Neural crest cell (in vitro differentiated cells): ENCODE measurements at places on chromosomes 16 and 17.
A peak's percentile ranks its signal among the peaks of the same experiment; 100 is the strongest.

DNA sequence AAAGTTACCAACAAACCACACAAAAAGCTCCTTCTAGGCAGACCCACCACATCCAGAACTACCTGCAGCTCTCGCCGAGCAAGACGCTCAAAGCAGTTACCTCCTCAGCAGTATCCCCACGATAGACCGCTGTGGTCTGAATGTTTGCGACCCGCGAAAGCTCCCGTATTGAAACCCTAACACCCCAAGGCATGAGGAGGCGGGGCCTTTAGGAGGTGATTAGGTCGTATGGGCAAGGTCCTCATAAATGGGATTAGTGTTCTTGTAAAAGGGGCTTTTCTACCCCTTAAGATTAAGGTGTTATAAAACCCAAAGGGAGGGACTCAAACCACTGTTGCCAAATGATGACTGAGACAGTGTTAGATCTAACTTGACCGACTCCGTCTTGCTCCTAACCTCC, 19.0 kb upstream of the RPH3AL start:
- H3K27ac ChIP-seq = no peak overlapping the region
- peaks cover 5% of the 10 kb centered on the region for H3K36me3 ChIP-seq

- H3K4me3 ChIP-seq = no peak overlapping the region
- no peak overlapping the region for H3K27ac ChIP-seq
- no peak for DNase-seq
Measured at GRCh38 chr17:51238255-51238887, 21.5 kb downstream of the MBTD1 start.

DNA sequence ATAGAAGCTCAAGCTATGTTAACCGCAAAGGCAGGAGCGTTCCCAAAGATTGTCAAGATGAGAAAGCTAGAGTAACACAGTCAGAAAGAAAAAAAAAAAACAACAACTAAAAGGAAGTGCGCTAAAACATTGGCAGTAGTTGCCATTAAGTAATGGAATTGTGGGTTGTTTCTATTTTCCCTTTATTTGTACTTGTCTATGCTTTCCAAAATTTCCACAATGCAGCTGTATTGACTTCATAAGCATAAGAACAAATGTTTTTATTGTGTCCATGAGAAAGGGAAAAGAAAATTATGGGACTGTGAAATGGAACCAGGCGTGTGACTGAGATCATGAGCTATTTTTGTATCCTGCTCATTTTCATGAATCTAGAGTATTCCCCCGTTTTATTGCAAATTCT, 153.4 kb downstream of the TMEM114 start:
- no peaks in the 10 kb centered on the region for H3K4me1 ChIP-seq
- H3K36me3 ChIP-seq = no peaks in the 10 kb centered on the region
- H3K27me3 ChIP-seq = peaks cover 59% of the 10 kb centered on the region
- no peak for DNase-seq

GRCh38 chr16:86240716-86241363, 269.5 kb upstream of the FOXF1 start:
- no peak for DNase-seq
- no peak overlapping the region for H3K27ac ChIP-seq
- no peak overlapping the region for H3K4me3 ChIP-seq
- peaks cover 55% of the 10 kb centered on the region for H3K27me3 ChIP-seq
- peaks cover 4% of the 10 kb centered on the region for H3K4me1 ChIP-seq

- DNase-seq = peak; percentile 66
- no peak overlapping the region for H3K27ac ChIP-seq
- H3K4me1 ChIP-seq = peaks cover 17% of the 10 kb centered on the region
- H3K36me3 ChIP-seq = no peaks in the 10 kb centered on the region
- H3K4me3 ChIP-seq = peak overlapping the region; percentile 23
Measured at GRCh38 chr17:42179911-42180410, 981 bp downstream of the KCNH4 start.

DNA sequence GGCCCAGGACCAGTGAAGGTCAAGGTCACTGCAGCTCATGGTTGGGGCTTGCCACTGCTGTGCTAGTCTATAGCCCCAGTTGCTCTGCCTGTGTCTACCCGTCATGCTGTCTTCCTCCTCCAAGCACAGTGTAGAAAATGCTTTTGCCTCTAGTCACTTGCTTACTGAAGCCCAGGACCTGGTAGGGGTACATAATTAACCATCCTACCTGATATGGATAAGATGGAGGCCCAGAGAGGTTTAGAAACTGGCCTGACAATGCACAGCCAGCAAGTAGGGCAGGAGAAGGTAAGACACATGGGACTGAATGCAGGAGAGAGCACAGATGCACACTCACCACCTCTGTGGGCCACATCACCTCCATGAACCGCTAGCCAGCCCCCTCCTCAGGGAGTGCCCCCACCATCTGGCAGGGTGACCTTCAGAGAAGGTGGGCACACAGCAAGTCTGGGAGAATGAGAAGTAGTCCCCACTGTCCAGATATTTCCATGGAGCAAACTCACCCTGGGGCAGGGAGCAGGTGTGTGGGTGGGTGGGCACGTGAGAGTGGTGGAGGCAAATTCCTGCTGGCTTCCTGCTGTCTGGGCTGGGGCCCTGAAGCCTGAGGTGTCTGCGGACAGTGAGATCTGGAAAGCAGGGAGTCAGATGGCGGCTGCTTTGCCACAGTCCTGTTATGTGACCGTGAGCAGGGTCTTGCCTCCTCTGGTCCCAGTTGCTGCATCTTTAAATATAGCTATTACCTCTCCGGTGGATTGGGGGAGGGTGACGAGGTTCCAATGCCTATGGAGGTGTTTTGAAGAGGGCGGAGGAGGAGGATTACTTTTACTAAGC, 1.0 kb downstream of the CX3CL1 start:
- H3K27ac ChIP-seq = no peak overlapping the region
- H3K36me3 ChIP-seq = no peaks in the 10 kb centered on the region
- peak overlapping the region; percentile 87 for H3K4me3 ChIP-seq
- peaks cover 45% of the 10 kb centered on the region for H3K4me1 ChIP-seq

DNA sequence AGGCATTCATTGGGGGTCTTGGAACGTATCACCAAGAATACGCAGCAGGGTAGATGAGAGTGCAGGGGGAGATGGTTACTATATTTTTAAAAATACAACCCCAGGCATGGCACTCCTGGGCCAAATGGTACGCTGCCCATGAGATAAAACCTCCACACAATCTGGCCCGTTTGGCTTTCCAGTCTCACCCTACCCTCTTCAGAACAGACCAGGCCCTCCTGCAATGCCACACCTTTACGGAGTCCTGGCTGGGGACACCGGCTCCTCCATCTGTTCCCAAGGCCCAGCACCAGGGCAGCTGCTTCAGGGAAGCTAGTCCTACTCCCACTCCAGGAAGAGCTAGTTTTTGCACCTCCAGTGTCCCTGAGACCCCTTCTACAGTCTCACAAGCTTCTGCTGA, 24.4 kb downstream of the SNN start:
- peaks cover 15% of the 10 kb centered on the region for H3K36me3 ChIP-seq
- H3K27ac ChIP-seq = no peak overlapping the region
- DNase-seq = no peak

GRCh38 chr17:7107012-7107754, 7.4 kb downstream of the ASGR2 start:
- no peak overlapping the region for H3K4me3 ChIP-seq
- H3K27ac ChIP-seq = peak overlapping the region; percentile 59
- peaks cover 9% of the 10 kb centered on the region for H3K4me1 ChIP-seq
- DNase-seq = no peak
- H3K36me3 ChIP-seq = no peaks in the 10 kb centered on the region
- peaks cover 5% of the 10 kb centered on the region for H3K27me3 ChIP-seq

- no peaks in the 10 kb centered on the region for H3K36me3 ChIP-seq
- H3K27ac ChIP-seq = no peak overlapping the region
- no peak for DNase-seq
- H3K4me1 ChIP-seq = no peaks in the 10 kb centered on the region
- H3K4me3 ChIP-seq = no peak overlapping the region
Measured at GRCh38 chr16:760065-760464, 469 bp upstream of the MSLN start.

DNA sequence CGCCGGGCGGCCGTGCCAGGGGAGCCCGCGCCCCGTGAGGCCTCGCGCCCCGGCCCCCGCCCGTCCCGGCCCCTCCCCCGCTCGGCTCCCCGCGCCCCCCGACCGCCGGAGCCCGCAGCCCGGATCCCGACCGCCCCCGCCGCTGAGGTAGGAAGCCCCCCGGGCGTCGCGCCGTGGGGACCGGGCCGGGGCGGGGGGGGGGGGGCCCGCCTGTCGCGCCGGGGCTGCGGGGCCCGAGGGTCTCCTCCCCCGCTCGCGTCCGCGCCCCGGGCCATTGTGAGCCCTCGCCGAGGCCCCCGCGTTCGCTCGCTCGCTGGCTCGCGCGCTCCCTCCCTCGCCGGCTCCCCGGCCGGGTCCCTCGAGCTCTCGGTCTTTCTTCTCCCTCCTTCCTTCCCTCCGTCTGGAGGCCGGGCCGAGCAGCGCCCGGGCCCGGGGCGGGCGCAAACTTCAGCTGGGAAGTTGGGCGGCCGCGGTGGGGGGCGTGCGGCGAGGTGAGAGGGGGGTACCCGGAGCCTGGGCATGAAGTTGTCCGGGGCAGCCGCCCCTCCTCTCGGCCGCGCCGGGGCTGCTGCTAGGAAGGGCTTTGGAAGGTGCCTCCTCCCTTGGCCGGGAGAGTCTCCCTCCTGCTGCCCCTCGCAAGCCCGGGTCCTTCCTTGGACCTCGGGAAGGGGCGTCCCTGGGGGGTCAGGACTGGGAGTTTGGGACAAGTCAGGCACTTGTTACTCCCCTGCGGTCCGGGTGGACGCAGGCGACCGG, 419 bp downstream of the GLIS2 start:
- H3K27ac ChIP-seq = no peak overlapping the region
- peak overlapping the region; percentile 76 for H3K4me3 ChIP-seq
- H3K27me3 ChIP-seq = peaks cover 11% of the 10 kb centered on the region
- no peaks in the 10 kb centered on the region for H3K36me3 ChIP-seq

DNA sequence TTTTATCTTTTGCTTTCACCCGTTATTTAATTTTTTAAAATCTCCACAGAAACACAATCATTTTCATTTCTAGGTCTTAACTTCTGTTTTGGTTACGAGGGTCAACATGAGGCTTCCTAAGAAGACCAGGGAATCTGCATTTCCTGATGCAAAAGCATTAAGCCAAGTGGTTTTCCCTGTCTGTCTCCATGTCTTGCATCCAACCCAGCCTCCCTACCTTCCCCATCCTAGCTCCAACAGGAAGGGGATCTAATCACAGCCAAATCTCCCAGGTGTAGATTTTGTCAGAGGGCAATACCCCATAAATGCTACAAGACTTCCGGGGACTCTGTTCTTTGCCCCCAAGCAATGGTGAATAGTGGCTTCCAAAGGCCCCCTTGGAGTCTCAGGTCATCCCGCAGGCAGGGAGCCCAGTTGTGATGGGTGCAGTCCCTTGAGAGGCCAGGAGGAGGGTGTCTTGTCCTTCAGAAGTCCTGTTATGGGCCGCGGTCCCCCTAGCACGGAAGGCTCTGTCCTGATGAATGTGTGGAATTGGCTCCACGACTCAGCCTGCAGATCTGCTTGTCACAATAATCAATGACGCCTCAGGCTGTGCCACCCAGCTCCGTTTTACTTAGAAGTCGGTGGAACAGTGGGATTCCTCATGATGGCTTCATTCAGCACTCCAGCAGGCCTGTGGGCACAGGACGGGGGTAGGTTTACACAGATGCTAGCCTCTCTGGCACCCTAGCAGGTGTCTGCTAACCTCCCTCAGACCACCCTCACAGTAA, 141.1 kb downstream of the RGS9 start:
- H3K4me1 ChIP-seq = peaks cover 15% of the 10 kb centered on the region
- no peak overlapping the region for H3K27ac ChIP-seq
- H3K4me3 ChIP-seq = no peak overlapping the region
- no peaks in the 10 kb centered on the region for H3K36me3 ChIP-seq
- H3K27me3 ChIP-seq = no peaks in the 10 kb centered on the region

- H3K27me3 ChIP-seq = peaks cover 41% of the 10 kb centered on the region
- no peak for DNase-seq
- no peak overlapping the region for H3K4me3 ChIP-seq
Measured at GRCh38 chr16:85018529-85019236, 7.3 kb upstream of the ZDHHC7 start.

DNA sequence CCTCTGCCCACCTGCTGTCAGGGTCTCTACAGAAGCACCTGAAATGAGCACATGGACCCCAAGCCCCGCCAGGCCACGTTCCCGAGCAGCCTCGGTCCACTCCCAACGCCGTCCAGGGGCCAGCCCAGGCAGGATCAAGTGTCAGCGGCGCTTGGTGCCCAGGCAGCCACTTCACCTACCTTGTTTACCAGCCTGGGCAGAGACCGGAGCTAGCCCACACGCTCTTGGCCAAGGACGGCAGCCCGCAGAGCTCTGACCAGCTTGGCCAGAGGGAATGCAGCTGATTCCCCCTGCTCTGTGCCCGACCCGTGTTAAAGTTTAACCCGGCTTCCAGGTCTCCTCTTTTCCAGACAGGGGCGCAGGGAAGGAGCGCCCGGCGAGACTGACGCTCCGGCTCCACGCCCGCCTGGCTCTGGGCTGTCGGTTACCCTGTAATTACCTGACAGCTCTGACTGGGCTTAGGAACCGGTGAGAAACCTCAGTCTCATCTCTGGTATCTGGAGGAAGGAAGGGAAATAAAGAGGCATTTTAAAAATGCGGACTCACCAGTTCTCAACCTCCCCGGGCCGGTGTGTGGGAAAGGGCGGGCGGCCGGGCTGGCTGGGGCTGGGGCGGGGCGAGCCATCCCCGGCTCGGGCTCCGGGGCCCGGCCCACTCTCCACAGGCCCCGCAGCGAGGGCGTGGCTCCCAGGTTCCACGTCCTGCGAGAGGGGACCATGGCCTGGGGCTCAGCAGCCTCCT, 4.6 kb downstream of the KIFC3 start:
- no peak for DNase-seq
- H3K36me3 ChIP-seq = no peaks in the 10 kb centered on the region
- peaks cover 33% of the 10 kb centered on the region for H3K4me1 ChIP-seq
- no peaks in the 10 kb centered on the region for H3K27me3 ChIP-seq

- peak overlapping the region; percentile 94 for H3K4me3 ChIP-seq
- peaks cover 21% of the 10 kb centered on the region for H3K4me1 ChIP-seq
- peaks cover 3% of the 10 kb centered on the region for H3K36me3 ChIP-seq
- H3K27ac ChIP-seq = no peak overlapping the region
Measured at GRCh38 chr16:71722801-71723536, 1.5 kb downstream of the PHLPP2 start.

- peaks cover 14% of the 10 kb centered on the region for H3K4me1 ChIP-seq
- H3K4me3 ChIP-seq = no peak overlapping the region
- H3K27ac ChIP-seq = no peak overlapping the region
- no peak for DNase-seq
- no peaks in the 10 kb centered on the region for H3K27me3 ChIP-seq
- H3K36me3 ChIP-seq = peaks cover 2% of the 10 kb centered on the region
Measured at GRCh38 chr17:69090365-69090764, 29.6 kb upstream of the ABCA9 start.

GRCh38 chr16:87966685-87967185, 15.5 kb downstream of the BANP start:
- no peak overlapping the region for H3K27ac ChIP-seq
- H3K36me3 ChIP-seq = peaks cover 12% of the 10 kb centered on the region
- no peak overlapping the region for H3K4me3 ChIP-seq

DNA sequence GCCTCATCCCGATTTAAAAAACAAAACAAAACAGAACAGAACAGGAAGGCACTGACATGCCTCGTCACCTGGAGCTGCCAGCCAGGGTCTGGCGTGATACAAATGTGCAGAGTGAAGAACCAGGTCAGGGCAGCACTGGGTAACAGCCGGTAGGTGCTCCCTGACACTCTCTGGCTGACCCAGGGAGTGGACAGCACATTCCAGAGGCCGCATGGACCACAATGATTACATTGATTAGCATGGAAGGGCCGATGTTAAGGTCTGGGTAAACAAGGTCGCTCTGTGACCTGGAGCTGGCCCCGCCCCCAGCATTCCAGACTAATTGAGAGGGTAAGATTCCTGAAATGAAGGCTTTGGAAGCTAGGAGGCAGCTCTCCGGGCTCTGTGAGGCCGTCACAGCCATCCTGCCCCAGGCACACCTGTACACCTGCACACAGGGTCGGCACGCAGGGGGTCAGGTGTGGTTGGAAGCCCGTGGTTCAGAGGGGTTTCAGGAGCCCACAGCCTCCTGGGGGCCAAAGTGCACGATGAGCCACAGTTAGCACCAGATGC, 21.4 kb downstream of the PIEZO1 start:
- H3K27me3 ChIP-seq = no peaks in the 10 kb centered on the region
- DNase-seq = no peak
- H3K4me3 ChIP-seq = no peak overlapping the region
- H3K4me1 ChIP-seq = peaks cover 19% of the 10 kb centered on the region
- H3K27ac ChIP-seq = no peak overlapping the region
